ENCODE measurements at places on chromosomes 5 and 9.

DNA sequence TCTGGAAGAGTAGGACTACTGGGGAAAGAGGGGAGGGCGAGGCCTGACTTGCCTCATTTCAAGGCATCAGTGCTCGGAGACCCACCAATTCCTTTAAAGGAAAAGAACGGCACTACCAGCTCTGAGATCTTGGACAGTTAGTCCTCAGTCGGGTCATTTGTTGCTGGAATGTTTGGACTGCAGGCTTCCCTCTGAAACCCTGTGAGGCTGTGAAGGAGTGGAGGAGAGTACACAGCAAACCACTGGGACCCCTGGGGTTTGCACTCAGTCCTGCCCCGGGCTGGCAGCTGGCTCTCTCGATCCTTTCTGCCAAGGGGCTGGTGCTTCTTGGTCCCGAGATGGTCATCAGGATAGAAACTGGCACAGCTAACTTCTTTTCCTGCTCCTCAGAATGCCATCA is 194.5 kb downstream of the TRIO start:
- no peak for DNase-seq

DNA sequence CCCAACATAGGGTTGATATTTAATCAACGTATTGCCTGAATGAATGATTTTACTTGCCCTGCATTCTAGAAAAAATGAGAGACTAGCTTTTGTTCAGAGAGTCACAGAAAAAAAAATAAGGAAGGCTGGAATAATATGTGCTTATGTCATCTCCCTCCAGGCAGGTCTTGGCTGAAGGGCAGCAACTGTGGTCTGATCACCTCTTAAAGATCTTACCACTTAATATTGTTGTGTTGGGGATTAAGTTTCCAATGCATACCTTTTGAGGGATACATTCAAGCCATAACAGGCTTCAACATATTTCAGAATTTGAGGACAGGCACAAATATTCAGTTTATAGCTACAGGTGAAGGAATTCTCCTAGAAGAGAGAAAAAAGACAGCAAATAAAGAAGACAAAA is 157.3 kb upstream of the S1PR3 start:
- DNase-seq, result no peak

DNA sequence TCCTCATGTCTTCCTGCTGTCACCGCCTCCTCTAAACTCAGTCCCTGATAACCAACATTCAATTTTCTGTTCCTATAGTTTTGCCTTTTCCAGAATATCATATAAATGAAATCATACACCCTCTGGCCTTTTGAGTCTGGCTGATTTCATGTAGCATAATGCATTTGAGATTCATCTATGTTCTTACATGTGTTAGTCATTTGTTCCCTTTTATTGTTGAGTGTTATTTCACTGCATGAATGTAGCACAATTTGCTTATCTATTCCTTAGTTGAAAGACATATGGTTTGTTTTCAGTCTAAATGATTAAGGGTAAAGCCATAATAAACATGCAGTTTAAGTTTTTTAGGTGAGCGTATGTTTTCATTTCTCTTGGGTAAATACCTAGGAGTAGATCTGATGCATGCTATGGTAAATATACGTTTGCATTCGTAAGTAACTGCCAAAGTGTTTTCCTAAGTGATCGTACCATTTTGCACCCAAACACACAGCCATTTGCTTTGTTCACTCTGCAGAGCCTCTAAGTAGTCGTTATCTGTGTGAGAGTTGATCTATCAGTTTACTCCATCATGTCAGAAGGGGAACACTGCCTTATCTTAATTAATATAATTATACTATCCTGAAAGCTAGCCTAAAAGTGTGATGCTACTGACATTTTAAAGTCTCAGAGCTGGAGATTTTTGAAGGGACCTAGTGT is 460.8 kb downstream of the DMAC1 start:
- DNase-seq, result no peak

DNA sequence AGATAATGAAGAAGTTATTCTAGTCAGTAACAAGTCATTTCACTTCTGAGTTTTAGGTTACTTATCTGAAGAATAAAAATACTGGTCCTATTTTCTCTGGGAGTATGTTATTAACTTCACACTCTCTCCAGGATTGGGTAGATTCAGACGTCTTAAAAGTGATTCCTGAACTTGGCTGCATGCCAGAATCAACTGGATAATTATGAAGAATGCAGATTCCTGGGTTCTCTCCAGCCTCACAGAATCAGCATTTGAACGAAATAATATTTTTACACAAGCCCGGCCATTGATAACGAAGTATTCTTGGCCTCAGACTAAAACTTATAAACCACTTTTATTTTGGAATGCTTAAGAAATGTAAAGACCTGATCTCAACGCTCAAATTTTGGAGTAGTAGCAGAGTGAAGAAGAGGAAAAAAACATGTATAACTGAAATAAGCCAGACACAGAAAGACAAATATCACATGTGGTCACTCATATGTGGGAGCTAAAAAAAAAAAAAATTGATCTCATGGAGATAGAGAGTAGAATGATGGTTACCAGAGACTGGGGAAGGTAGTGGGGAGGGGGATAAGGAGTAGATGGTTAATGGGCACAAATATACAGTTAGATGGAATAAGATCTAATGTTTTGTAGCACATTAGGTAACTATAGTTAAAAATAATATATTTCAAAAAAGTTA is 507.3 kb downstream of the ISL1 start:
- DNase-seq, result no peak

DNA sequence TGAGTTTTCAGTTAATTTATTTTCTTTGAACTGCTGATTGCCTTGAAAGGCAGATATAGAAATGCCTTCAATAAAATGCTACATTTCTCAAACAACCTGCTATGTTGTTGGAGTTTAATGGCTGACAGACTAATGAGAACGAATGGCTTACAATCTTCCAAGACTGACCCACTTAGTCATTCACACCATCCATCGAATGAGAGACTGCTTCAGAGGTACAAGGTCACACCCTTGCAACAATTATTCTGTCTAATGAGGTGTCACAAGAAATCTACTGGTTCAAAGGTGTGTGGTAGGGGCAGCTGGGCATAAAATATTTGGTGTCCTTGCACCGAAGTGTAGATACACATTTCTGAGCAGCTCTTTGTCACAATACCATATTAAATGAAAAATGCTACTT is 18.3 kb downstream of the PTPRD start:
- no peak for DNase-seq

- DNase-seq, result no peak
Measured at GRCh38 chr5:67431191-67431590, 234.6 kb upstream of the CD180 start.

- no peak for DNase-seq
Measured at GRCh38 chr9:115367780-115368525, 250.0 kb upstream of the TNC start.

GRCh38 chr5:157709346-157709745 is 21.9 kb upstream of the THG1L start:
- no peak for DNase-seq

DNA sequence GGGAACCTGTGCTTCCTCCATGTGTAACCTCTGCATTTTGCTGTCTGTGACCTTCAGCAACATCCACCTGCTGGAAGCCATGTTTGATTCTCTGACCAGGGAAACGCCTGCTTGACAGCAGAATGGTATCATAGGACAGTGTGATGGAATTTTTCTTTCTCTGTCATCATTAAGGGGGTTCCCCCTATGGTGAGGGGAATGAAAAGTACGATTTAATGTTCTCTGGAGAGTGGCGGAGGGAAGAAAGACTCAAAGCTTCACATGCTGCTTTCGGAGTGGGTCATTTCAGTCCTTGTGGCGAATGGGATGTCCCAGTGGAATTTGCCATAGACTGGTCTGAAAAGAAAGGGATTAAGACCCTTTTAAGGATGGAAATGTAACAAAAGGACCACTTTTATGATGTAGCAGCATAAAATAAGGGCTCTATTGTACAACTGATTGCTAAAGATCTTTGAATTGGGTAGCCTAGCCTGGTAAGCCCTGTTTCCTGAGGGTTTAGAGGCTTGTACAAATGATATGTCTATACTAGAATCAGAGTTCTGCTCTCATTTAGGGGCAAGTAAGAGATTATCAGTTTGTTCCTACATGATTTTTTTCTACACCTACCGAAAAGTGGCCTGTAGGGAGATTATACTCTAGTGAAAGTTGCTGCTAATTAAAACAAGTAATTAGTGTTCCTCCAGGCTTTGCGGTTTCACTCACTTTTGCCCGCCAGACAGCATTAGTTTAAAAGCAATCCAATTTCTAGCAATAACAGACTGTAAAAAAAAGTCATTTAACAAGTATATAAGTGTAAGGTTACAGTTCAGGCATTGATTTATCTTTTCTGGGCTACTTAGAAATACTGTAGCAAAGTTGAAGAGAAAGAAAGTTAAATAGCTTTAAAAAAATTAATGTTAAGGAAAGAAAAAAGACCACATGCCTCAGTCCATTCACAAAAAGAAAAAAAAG is 904.5 kb downstream of the NR2F1-AS1 start:
- DNase-seq, result no peak

DNA sequence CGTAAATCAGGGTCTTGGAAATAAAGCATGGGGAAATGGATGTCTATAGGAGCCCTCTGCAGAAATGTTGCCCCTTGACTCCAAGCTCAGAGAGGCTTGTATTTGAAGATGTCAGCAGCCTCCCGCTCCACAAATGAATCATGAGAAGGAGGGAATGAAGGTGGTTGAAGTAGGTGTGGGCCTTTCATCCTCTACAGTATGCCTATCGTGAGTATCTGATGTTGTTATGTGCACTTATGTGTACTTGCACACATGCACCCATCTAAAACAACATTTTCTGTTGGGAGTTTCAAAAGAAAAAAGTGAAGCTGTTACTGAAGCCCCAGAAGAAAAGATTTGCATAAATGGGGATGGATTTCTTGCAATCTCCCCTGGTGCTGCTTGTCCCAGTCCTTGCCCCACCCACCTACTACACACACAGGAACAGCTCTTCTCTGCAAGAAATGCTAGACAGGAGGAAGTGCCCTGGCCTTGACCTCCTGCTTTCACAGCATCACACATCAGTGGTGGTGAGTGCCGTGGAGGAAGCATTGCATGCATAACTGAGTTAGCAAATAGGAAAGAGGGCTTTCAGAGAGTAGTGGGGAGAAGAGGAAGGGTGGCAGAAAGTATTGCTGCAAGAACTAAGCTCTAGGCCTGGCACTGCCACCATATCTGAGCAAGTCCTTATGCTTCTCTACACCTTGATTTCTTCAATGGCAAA is 156.1 kb downstream of the SNX18 start:
- peak; percentile 18 for DNase-seq

- no peak for DNase-seq
Measured at GRCh38 chr9:7509576-7510145, 289.9 kb downstream of the DMAC1 start.

DNA sequence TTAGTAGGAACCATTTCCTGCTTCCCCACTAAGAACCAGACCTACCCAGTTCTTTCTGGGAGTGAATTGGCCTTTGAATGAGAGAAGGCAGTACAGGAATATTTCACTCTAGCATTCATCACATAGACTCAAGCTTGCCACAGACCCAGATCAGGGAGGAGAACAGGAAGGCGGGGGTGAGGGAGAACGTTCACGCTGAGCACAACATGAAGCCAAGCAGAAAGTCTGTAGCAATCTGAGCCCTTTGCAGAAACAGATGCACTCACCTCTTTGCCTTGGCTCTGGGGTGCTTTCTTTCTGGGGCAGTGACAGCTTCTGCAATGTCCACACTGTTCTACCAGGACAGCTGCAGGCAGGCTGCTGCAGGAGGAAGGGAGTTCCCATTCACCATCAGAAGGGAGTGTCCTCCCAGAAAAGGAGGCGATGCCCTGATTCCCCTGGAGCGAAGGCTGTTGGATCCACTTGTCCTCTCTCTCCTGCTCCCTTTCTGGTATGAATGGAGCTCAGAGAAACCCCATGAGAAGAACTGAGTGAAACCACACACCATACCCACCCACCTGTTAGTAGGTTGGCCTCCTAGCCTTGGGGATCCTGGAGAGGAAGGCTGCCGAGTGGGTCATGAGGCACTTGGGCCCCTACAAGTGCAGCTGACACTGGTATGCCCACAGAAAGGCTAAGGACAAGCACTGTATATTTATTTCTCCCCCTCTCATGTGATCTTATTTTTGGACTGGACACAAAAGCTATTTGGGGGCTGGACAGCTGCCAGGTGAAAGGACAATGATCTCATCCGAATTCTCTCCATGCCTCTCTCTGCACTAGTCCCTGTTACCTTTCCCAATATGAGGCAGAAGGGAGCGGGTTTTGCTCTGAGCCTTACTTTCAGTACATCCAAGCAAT is 11.7 kb upstream of the FGF1 start:
- no peak for DNase-seq

- DNase-seq, result no peak
Measured at GRCh38 chr9:100427366-100428263, 672 bp downstream of the MSANTD3 start.

DNA sequence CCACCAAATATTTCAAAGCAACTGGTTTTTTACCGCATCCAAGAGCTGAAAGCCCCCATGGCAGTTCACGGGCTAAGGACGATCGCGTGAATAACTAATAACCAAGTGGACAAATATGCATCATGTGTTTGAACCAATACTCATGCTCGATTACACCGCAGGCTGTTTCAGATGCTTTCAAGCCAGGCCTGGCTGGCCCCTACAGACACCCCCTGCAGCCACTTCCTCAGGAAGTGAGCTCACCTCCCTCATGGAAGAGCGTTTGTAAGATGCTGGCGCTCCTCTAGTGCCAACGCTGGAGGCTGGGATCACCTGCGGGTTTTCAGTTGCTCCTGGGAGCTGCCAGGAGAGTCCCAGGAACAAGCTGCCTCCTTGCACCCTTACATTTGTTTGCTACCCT is 53.9 kb upstream of the PTCH1 start:
- DNase-seq, result no peak

- DNase-seq, result no peak
Measured at GRCh38 chr5:16668194-16668593, 51.4 kb upstream of the RETREG1 start.

GRCh38 chr5:178361657-178362445 is 129.2 kb upstream of the PHYKPL start:
- DNase-seq, result no peak

- DNase-seq, result no peak
Measured at GRCh38 chr5:62305358-62305714, 670 bp upstream of the KIF2A start.

DNA sequence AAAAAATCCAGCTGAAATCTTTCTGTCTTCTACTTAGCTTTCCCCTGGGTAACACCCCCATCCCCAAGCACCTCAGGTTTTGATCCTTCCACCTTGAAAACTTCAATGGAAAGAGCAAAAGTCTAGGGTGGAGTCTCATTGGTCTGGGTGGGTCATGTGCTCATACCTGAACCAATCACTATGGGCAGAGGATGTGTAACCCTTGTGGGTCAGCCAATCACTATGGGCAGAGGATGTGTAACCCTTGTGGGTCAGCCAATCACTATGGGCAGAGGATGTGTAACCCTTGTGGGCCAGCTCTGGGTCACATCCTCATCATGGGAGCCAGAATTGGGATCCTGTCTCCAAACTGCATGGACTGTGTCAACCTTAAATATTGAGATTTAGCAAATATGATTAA is 18.5 kb downstream of the NAIF1 start:
- DNase-seq, result no peak
